ENCODE measurements at places on chromosomes 6 and 20. TPM values are rescaled to one million over a fixed set of nuclear protein-coding genes. Genes with fewer than 3 reads are reported as not detected.

DNA sequence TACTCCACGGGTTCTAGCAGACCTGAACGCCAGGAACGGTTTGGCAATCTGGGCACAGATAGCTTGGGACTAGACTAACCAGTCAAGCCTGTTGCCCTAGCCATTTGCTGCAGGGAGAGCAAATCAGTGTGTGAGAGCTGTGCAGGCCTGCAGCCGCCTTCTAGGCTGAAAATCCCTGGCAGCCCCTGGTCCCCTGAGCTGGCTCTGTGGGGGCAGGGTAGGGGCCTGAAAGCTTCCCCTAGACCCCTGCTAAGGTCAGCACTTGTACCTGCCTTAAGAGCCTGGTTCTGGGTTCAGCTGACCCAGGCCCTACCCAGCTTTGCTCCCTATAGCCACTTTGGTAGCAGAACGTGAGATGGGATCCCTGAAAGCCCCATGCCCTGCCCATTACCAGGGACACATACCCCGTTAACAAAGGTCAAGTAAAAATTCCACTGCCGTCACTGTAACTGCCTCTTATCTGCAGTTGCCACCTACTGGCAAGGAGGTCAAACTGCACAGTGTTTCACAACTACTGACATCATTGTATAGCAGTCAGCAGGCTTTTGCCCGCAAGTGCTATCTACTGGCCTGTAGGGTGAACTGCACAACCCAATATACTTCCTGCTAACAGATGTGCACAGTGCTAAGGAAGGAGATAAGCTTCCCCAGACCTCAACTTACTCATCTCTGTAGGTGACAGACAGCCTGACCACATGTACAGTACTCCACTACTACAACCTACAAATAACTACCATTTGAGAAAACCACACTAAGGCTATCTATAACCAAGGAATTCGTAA, 95.1 kb upstream of the OLIG3 start:
- DNase-seq = no peak

GRCh38 chr6:291697-292505, at the start of gene DUSP22:
TSS of gene DUSP22 (plus strand) at chr6:292487. CDS start at chr6:292540, 53 bp downstream.
- DNase-seq = no peak

DNA sequence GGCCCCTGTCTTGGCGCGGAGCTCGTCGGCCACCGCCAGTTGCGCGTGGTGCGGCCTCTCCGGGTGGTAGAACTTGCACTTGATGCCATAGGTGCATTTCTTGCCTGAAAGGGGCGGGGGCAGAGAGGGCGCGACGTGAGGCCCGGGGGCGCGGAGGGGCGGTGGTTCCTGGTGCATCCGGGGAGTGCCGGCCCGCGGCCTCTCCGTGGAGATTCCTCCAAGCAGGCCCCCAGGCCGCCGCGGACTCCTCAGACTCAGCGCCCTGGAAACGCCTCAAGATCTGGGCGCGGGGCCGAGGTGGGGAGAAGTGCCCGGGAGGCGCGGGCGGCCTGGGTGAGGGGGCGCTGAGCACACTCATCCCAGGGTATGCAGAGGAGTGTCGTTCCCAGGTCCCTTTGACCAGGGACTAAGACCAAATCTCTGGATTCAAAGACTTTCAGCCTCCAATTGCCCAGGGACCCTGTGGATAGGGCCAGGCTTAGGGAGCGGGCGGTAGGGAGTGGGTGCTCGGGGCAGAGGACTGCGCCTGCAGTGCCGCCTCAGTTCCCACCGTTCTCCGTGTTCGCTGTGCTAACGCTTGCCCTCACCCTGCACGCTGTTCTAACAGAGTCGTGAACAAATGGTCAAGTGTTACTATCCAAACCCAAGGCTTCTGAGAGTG, 33.3 kb downstream of the ZC3H12D start:
- DNase-seq = no peak

DNA sequence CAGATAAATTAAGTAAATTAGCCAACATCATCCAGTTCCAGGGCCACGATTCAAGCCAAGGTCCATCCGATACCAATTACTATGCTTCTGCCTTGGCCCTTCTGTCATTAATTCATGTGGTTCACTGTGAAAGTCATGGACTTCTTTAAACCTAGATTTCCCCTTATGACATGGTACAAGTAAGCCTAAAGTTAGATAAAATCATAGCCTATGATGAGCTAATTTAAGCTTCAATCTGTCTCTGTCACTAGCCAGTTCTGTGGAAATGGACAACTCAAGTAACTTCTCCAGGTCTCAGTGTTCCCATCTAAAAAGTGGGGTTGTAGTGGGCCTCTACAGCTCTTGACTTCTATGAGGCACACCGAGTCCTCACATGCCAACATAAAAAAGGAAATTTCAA, 225.5 kb upstream of the MARCKS start:
- DNase-seq = no peak

DNA sequence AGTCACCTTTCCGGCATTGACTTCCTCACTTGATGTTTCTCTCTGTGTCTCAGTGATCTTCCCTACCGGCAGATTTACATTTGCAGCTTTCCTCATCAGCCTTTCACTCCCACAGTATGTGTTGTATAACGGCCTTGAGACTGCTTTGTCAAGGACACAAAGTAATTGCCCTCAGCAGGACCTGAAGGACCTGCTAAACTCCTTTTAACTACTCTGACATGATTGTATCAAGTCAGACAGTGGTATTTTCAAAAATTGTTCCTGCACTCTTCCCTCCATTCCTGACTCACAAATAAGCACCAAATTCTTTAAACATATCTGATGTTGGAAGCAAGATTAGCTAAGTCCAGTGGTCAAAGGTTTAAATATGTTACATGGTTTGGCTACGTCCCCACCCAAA, 62.4 kb downstream of the PDE10A start:
- DNase-seq = no peak

DNA sequence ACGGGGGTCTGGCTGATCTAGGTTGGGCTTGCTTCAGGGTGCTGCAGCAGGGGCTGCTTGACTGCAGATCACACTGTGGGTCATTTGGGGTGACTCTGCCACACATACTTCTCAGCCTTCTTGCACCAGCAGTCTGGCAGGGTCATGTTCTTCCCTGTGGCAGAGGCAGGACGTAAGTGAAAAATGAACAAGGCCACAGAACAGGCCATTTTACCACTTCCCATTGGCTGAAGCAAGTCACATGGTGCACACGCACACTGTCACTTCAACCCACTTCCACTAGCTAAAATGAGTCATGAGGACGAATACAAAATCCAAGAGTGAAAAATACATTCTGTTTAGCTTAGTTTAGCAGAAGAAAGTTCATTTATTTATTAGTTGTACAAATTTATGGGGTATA, 168.6 kb upstream of the GGTLC1 start:
- DNase-seq = no peak

DNA sequence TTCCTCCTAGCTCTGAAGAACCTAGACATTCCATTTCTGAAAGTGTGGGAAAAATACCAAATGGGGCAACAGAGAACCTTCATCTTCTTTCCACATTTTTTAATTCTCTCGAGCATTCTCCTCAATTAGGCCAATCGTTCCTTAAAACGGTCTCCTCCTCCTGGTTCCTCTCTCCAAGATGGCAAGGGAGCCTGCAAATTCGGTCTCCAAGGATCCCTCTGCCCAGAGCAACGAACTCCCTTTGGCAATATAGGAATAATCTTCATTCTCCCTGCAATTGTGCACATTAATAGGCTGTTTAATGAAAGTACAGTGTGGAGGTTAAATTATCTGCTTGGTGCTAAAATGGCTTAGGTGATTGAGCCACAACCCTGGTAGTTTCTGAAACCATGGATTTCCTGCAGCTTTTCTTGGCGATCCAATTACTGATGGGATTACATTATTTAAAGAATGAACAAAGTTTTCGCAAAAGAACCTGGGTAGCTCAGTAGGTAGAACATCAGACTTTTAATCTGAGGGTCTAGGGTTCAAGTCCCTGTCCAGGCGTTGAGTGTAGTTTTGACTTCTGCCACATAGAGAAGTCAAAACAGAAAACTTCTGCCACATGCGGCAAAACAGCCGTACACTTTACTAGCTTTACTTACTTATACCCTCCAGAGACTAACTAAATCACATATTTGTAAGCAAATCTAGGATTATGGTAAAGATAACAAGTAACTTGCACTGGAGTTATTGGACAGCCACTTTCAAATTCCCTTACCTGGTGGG, 102.9 kb upstream of the ZNF184 start:
- no peak for DNase-seq

- DNase-seq = no peak
Observed at GRCh38 chr20:44658810-44659209, 7.3 kb upstream of the ADA start.

- no peak for DNase-seq
Observed at GRCh38 chr6:6715465-6715864, 126.9 kb downstream of the LY86 start.

CNBD2 gene
- 2.7 TPM for total RNA-seq

PACRG gene
- 5.5 TPM for total RNA-seq
